GOT3 (cell line): ENCODE measurements at places on chromosomes 12 and 14.

GRCh38 chr12:47888153-47888819 lies 16.5 kb downstream of the VDR start:
- no peak for DNase-seq

- no peak for DNase-seq
Observed at GRCh38 chr14:95095996-95096395, 61.3 kb downstream of the DICER1 start.

DNA sequence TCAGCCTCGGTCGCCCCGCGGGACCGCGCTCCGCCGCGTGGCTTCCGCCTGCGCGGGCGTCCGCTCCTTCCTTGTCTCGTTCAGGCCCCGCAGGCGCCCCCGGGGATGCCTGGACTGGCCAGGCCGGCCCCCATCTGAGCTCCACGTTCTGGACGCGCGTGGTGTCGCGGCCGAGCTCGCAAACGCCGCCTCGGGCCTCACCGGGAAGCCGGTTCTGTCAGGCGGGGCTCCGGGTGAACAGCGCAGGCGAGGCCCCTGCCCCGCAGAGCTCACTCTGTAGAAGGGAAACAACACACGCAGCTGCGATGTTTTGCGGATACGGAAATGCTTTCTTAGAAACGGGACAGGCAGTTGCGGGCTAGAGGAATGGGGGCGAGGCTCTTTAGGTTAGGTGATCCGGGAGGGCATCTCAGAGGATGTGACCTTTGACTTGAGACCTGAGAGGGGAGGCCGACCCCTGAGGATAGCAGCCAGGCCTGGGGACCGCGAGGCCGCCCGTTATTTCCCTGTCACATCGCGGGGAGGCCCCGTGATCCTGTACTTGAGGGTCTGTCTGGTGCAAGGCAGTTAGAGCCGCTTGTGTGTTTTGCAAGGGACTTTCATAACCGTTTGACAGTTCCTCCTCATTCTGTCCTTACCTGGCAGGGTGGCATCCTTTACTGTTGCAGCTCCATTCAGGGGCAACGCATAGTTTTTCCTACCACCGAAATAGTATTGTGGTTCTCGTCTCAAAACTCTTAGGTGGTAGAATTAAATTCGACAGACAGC lies 584 bp downstream of the VRK1 start:
- no peak for DNase-seq

GRCh38 chr14:104964546-104964945 lies 13.6 kb downstream of the AHNAK2 start:
- no peak for DNase-seq

- DNase-seq = no peak
Observed at GRCh38 chr14:47744155-47744554, 68.8 kb upstream of the MDGA2 start.
